ENCODE measurements at places on chromosomes 3 and 15.

DNA sequence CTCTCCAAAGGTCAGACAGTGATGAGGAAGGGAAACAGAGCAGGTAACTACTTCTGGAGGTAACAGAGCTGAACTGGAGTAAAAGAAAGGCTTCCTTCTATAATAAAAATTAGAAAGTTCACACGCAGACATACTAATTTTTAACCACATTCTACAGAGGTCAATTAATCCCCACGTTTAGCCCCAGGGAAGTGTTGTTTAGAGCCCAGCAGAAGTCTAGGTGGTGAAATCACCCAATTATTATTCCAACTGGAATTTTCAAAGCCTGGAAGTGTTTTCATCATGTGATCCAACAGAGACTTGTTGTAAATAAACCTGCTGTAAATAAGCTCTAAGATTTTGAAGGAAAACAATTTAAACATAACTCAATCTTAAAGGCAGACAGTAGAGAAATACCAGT, 6.8 kb downstream of the ALDH1A2 start:
- no peak for DNase-seq

GRCh38 chr3:61132062-61132461, 119.2 kb downstream of the FHIT start:
- no peak for DNase-seq

DNA sequence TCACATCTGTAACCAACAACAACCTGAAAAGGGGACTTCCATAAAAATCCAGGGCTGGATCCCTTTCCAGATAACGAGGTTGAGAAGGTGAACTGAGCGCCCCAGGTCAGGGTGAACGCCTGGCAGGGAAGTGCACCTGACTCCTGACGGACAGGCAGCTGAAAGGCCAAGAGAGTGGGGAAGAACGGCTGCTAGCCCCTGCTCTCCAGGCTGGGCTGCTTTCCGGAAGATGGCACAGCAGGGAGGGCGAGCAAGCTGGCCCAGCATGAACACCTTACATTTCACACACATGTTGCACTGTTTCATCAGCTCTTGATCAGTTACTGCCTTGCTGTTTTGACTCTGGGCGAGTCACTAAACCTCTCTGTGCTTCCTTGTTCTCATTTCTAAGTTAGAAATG, 127.2 kb upstream of the IQSEC1 start:
- DNase-seq = no peak

DNA sequence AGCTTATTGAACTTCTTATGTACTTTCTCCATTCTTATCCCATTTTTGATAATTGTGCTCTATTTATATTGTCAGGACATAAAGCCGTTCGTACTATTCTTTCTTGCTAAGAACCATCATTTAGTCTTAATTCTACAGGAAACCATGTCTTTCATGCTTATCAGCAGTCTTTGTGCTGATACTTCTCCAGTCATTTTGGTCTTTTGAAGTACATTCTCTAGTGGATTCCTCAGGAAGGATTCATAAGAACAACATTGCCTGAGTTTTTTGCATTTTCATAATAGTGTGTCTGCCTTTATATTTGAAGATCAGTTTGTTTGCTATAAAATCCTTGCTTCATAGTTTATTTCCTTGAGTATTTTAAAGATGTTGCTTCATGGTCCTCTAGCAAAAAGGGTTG, 126.6 kb upstream of the NEO1 start:
- no peak for DNase-seq

- peak; percentile 74 for DNase-seq
These were observed 6.5 kb upstream of the CILP start for GRCh38 chr15:65217526-65218482.

DNA sequence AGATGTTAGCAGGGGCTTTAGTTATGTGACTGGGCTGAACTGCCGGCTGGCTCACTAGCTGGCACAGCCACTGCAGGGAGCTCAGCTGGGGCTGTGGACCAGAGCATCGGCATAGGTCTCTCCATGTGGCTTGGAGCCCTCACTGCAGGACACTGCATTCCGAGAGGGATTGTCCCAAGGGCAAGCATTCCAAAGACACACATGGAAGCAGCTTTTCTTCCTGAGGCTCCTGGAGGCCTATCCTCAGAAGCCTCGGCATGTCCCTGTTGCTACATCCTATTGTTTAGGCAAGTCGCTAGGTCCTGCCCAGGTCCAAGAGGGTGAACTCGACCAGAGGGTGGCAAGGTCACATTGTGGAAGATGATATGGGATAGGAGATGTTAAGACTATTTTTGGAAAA, 209.8 kb downstream of the PLCL2 start:
- DNase-seq = no peak

DNA sequence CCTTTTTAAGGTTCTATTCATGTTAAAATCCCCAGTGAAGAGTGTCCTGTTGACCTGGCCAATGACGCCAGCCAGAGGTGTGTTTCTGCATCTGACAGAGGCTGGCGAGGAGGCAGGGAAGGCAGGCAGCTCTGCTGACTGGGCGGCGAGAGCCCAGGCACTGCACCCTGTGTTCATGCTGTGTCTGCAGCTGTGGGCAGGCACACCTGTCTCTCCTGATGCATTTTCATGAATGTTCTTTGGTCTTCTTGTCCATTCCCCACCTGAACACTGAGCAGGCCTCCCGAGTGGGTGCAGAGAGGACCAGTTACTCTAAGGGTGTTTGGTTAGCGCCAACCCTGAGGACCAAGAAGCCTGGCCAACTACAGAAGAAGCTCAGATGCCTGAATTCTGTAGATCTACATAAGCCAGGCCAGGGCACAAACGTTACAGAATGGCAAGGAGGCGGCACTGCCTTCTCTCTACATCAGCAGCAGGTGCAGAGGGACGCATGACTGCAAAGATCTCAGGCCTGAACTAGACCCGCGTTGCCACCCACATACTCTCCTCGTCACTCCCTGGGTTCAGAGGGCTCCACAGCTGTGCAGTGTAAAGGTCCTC, 233.7 kb downstream of the OCA2 start:
- DNase-seq = no peak

DNA sequence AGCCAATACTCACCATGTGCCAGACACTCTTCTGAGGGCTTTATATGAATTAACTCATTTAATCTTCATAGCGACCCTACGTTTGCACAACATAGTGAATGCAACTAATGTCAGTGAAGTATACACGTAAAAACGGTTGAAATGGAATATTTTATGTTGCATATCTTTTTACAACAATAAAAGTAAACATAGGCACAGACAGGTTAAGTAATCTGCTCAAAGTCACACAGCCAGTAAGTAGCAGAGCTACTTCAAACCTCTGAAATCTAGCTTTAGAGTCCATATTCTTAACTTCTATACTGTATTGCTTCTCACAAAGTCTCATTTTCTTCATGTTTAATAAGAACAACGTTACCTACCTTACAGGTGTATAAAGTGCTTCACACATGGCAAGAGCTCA, 1.6 kb downstream of the SEC11A start:
- DNase-seq = no peak

GRCh38 chr15:60563539-60564404, 84.8 kb upstream of the ICE2 start:
- DNase-seq = no peak

DNA sequence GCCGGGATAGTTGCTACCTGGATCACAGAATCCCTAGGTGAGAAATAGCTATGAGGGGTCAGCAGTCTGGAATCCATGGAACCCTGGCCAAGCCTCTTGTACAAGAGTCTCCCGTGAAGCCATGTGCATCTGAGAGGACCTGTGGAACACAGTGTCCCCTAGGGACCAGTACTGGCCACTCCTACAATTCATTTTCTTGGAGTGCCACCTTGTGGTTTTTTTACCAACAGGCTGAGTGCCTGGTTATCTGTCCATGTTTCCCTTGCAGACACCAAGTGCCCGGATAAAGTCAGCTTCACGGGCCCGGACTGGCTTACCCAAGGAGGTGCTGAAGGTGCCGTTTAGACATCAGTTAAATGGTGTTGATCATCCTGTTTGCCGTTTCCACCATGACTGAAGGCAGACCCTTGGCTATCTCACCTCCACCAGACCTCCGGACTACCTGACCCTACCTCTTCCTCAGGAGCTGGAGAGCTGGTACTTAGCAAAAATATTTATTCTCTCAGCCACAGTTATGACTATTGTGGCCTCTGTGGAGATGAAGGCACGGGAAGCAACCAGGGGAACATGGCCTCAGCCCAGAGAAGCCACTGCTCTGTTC, 93.9 kb downstream of the RBPMS2 start:
- DNase-seq = peak; percentile 52

DNA sequence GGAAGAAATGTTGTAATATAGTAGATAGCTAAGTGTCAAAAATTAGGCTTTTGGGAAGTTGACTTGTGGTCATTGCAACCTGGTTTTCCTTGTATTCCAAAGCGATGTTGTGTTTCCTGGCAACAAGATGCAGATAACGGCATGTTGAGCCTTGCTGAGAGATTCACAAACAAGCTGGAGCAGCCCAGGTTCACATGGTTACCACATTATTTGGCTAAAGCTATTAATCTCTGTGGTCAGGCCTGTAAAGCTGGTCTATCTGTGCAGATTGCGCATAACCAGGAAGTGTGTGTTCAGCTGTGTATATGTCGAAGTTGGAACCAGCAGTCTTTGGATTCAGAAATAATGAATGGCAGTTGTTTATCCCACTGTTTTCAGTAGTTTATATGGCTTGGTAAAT, 6.6 kb downstream of the TIPARP start:
- DNase-seq = no peak

DNA sequence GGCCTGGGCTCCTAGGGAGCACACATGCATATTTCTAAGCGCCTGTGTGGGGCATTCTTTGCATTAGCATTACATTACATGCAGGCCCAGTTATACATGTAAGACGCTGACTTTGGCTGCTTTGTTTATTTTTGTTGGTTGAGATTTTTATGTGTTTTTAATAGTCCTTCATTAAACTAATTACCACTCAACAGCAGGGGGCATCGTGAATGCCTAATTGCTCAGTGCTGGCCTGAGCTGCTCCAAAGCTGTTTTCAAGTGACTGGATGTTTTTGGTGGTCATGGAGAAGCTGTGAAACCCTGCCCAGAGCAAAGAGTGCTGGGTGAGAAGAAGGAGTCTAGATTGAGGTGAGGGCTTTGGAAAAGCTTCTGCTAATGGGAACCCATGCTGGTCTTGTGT, 41.5 kb downstream of the GPD1L start:
- DNase-seq = no peak

DNA sequence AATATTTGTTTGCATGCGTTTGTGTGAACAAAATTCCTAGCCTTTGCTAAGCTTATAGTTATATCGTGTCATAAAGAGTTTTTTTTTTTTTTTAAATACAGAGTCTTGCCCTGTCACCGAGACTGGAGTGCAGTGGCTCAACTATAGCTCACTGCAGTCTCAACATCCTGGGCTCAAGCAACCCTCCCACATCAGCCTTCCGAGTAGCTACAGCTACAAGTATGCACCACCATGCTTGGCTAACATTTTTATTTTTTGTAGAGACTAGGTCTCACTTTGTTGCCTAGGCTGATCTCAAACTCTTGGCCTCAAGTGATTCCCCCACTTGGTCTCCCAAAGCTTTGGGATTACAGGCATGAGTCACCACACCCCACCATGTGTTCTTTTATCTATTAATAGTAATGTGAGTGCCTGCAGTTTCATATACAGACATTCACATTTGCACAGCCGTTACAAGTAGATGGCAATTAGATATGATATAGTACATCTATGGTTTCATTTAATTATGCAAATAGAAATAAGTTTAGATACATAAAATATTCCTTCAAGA, 848.6 kb downstream of the PDCD6IP start:
- DNase-seq = no peak

DNA sequence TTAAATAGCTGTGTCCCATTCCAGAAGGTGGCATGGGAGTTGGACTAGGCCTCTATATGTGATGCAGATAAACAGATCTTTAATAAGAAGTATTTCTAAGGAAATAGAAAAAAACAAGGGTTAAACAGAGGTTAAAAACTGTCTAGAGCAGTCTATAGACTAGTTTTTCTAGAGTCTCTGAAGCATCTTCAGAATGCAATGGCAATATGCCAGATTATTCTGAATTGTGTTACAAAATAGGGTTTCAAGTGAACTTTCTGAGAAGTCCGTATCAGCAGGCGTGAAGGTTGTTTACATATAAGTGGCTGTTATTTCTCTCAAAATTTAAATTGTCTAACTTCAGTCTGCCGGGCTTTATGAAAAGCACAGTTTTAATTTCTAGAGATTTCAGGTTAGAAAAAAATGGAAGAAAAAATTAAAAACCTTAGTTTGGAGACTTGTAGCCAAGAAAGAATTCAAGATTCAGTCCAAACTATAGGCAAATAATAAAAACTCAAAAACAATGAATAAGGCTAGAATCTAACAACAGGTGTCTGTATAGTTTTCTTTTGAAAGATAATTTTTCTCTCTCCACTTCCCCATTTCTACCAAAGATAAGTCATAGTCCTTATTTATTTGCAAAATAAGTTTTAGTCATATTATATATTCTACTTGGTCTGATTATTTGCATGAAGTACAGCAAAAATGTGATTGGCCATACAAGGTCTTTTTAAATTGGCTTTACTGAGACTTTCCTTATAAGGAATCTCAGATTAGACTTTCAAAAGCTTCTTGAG, 55.2 kb downstream of the OSTN start:
- no peak for DNase-seq

DNA sequence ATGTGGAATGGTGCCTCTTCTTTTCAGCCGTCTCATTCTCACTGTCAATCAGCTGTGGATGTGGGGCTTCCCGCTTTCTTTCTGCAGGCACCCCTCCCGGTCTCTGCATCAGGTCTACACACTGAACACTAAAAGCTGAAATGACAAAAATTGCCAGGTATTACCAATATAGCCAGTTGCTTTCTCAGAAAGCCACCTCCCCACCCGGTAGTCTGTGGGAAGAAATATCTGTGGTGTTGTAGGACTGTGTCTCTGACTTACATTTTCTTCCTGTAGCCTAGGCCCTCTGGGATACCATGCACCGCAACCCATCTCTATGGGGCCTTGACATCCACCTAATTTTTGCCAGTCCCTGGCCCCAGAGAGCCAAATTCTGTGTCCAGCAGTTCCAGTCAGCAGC, 19.2 kb upstream of the EPHB1 start:
- DNase-seq = no peak

GRCh38 chr3:161355508-161355907, 15.8 kb downstream of the SPTSSB start:
- DNase-seq = no peak

DNA sequence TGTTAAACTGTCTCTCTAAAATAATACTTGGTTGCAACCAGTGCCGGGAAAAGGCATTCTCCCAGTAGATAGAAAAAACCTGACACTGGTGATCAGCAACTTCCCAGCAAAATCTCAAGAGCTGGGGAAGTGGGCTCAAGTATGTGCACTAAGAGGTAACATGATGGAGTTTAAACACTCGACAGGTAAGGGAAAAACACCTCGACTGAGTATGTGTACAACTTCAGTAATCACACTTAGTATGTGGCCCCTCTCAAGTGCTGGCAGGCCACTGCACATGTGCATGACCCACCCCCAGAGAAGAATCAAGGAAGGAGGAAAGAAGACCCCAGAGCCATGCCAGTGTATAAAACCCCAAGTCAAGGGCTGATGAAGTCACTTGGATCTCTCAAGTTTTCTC, 27.4 kb downstream of the SPESP1 start:
- no peak for DNase-seq

GRCh38 chr15:39115379-39116057, 465.4 kb upstream of the THBS1 start:
- DNase-seq = no peak

GRCh38 chr3:169914321-169914720, 2.9 kb downstream of the SAMD7 start:
- DNase-seq = no peak

GRCh38 chr3:54344601-54345231, 222.4 kb downstream of the CACNA2D3 start:
- no peak for DNase-seq
